ENCODE measurements at places on chromosomes 7 and 10.

DNA sequence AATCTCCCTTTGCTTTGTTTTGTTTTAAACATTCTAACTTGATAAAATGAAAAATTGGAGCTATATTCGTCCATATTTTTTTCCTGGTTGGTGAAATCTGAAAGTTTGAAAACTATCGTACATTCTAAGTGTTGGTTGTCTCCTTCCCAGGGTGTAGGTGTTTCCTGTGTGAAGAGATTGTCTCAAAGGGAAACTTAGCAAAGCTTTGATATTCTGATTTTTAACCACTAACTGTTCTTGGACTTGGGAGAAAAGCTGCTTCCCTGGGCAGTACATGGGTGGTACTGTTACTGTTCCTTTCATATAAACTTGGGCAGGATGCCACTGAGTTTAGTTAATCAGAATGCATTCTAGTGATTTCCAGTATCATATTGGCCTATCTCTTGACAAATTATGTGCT, 253.5 kb upstream of the LRGUK start:
- DNase-seq = no peak

DNA sequence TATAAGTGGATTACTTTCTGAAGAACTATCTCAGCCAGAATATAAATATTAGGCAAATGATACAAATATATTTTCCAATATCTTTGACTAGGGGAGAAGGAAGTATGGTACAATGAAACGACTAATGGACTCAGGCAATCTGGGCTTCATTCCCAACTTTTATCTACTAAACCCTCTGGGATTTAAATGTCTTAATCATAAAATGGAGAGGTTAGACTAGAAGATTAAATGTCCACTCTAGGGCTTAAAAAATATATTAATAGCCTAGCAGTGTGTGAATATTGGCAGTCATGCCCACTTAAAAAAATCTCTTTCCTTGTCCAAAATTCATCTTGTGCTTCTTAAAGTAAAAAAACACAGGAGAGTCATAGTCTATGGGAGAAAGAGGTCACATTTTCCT, 98.3 kb downstream of the CTTNBP2 start:
- DNase-seq = no peak

GRCh38 chr10:106175760-106176377, 988.6 kb downstream of the SORCS1 start:
- DNase-seq = peak; percentile 58

GRCh38 chr7:34191162-34191561, 285.8 kb downstream of the BMPER start:
- DNase-seq = no peak

DNA sequence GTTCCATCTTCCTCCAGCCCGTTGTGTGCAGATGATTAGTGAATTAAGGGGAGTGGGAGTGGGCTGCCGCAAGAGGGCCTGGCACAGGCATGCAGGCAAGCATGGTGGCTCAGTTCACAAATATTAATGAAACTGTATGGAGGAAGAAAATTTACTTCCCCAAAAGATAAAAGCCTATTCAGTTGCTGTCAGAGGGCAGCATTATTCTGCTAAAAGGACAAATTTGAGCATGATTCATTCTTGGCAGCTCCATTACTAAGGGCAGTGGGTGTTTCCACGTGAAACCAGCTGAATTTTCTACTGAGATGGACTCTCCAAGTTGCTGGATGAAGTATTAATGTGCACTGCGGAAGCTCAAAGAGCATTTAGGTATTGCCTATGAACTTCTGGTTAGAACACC, 90.9 kb upstream of the WDR11 start:
- DNase-seq = no peak

All from adipocyte (in vitro differentiated cells).